ENCODE measurements at places on chromosomes 2 and 18. TPM values are rescaled to one million over a fixed set of nuclear protein-coding genes. Genes with fewer than 3 reads are reported as not detected.
A peak's percentile ranks its signal among the peaks of the same experiment; 100 is the strongest.

SGPP2 gene
- under 0.01 TPM for total RNA-seq

GRCh38 chr2:178420463-178420999, 30.4 kb downstream of the PRKRA start:
- DNase-seq: no peak

GRCh38 chr18:23134780-23135549, at the start of gene CABLES1:
Gene CABLES1 (plus strand): TSS chr18:23135485. CDS start chr18:23135763, 278 bp downstream.
- DNase-seq: peak; percentile 74

DNA sequence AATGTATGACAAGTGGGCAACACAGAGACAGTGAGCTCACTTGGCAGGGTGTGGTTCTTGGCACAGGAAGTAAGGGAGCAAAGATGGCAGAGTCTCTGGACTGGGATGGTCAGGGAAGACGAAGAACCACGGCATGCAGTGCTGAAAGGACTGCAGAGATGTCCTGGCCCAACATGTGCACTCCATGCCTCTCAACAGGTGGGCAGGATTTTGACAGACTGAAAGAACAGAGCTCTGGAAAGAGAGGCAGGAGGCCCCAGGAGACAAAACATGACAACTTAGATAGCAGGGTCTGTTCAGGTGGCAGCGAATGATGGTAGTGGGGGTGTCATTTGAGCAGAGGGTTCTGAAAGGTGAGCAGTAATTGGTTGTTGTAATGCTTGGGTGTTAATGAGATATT, 180.3 kb downstream of the FHOD3 start:
- no peak for DNase-seq

GRCh38 chr2:19669559-19669958, 232.2 kb downstream of the TTC32 start:
- DNase-seq: no peak

TRIM54 gene
- under 0.01 TPM for total RNA-seq

- DNase-seq: no peak
Observed at GRCh38 chr2:72917138-72917876, at the start of gene EMX1. Gene EMX1 (plus strand): TSS chr2:72917519. CDS start chr2:72917853, 334 bp downstream.

FEV gene
- total RNA-seq: not detected

GRCh38 chr2:12867631-12868287, 151.0 kb downstream of the TRIB2 start:
- no peak for DNase-seq

NPHP1 gene
- 1.1 TPM for total RNA-seq

- no peak for DNase-seq
Observed at GRCh38 chr2:120486441-120486840, 140.5 kb downstream of the INHBB start.
